ENCODE measurements at places on chromosomes 5 and 9.

DNA sequence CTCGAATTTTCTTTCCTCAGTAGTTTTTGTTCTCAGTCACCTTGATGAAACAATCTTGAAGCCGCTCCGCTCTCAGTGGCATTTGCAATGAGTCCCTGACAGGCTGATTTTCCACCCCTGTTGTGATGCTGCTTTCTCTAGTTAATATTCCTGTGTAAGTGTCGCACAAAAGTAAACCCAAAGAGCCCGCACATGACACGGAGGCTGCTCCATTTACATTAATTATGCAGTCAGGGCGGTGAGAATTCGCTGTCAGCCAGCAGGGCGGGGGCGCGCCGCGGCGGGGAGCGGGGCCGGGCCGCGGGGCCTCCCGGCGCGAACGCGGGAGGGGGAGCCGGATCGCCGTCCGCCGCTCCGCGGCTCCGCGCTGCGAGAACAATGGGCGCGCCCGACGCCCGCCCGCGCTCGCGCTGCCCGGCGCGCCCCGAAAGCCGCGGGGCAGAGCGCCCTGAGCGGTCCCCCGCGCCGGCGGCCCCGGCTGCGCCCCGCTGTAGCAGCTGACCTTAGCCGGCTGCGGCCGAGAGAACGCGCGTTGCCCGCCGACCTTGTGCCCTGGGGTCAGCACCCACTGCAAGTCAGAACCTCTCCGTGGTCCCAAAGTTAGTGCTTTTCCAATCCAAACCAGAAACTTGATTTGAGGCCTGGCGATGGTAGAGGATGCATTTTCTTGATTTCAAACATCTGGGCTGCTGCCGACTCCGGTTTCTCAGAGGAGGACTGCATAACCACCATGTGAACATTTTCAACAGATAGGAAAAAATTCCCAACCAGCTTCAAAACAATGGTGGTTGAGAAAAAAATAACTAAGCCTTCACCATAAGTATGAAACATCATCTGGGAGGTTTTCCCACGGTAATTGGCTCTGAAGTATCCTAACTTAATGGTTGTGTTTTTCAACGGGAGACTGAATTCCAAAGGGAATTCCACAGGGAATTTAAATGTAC lies 142.6 kb downstream of the PBX3 start:
- DNase-seq: no peak

GRCh38 chr9:3526997-3527940 lies 1.5 kb upstream of the RFX3 start:
- no peak for DNase-seq

DNA sequence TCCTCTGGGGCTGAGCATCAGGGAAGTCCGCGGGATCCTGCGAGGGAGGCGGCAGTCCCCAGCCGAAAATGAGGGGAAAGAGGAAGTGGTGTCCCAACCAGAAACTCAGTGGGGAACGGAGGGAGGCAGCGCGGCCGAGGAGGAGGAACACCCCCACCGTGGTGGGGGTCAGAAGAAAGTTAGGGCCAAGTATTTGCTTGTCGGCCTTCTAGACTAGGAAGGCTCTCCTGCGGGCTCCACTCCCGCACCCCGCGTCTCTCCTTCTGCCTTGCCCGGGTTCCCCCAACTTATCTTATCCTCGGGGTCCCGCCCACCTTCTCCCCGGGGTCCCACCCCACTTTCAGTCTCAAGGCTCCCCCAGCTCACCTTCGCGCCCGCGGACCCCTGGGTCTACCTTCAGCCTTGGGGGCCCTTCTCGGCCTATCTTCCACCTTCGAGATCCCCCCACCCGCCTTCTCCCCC lies 557 bp upstream of the PHF2 start:
- DNase-seq: peak; percentile 23

GRCh38 chr5:116395226-116395625 lies 179.4 kb downstream of the SEMA6A start:
- DNase-seq: no peak

DNA sequence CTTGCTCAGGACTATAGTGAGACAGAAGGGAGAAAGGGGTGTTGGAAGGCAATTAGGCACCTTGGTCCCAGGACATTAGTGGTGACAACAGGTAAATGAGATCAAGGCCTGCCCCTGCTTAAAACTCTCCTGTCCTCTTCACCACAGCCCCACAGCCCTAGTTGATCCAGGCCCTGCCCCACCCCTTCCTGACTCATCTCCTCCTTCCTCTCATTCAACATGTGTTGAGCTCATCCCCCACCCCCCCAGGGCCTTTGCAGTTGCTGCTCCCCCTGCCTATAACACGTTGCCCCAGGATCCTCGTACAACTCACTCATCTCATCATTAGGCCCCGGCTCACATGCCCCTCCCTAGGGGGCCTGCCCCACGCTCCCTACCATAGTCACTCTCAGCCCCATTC lies 66.8 kb downstream of the TSPAN17 start:
- no peak for DNase-seq

GRCh38 chr9:2657427-2657826 lies 35.8 kb downstream of the VLDLR start:
- DNase-seq: no peak

DNA sequence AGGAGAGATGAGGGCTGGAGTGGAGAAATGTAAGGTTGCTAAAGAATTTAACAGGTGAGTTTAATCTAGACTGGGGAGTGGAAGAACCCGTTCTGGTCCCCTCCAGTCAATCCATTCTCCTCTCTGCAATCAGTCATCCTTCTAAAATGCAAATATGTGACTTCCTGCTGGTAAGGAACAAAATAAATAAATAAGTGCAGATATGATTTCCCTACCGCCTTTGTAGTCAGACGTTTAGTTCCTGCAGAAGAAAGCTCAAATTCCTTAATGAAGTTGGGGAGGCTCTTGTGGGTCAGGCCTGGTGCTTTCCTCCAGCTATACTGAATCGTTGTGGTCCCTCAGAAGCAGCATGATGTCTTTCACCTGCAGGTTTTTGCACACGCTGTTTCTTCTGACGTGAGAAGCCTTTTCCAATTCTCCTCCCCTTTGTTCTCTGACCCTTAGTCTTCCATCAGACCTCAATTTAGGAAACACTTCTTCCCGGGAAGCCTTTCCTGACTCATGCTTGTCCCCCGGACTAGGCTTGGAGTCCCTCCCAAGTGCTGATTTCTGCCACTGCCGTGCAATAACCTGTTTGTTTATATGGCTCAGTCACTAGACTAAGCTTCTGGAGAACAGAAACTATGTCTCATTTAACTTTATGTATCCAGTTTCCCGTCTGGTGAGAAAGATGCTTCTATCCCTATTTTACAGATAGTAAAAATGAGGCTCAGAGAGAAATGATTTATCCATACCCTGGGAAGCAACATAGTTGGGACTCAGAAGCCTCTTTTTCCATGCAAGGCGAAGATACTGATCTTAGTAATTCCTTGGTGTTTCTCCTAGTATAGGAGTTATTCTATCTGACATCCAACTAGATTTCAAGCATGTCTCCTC lies 1.3 kb downstream of the ATP6V1G1 start:
- no peak for DNase-seq

GRCh38 chr5:4976902-4977301 lies 163.2 kb upstream of the ADAMTS16 start:
- DNase-seq: no peak

- DNase-seq: no peak
Observed at GRCh38 chr5:75623846-75624245, 12.6 kb downstream of the ANKDD1B start.

GRCh38 chr5:113061846-113062780 lies 85.5 kb downstream of the DCP2 start:
- no peak for DNase-seq

GRCh38 chr9:75376680-75377254 lies 288.5 kb downstream of the OSTF1 start:
- DNase-seq: no peak

DNA sequence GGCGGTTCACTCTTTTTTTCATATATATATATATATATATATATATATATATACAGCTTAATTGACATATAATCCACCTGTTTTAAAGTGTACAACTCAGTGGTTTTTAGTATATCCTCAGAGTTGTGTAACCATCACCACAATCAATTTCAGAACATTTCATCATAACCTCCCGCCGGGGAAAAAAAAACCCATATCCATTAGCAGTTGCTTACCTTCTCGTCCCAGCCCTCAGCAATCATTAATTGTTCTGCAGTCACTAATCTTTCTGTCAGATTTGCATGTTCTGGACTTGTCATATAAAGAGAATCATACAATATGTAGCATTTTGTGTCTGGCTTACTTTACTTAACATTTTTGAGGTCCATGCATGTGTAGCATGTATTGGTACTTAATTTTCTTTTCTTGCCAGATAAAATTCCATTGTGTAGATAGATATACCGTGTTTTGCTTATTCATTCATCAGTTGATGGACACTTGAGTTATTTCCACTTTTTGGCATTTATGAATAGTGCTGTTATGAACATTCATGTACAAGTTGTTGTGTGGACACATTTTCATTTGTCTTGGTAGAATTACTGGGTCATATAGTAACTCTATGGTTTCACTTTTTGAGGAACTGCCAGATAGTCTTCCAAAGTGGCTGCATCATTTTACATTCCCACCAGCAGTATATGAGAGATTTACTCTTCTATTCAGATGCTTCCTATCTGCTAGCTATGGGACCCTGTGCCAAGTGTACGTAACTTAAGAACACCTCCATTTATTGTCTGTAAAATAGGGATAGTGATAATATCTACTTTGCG lies 3.5 kb upstream of the RNF145 start:
- no peak for DNase-seq

DNA sequence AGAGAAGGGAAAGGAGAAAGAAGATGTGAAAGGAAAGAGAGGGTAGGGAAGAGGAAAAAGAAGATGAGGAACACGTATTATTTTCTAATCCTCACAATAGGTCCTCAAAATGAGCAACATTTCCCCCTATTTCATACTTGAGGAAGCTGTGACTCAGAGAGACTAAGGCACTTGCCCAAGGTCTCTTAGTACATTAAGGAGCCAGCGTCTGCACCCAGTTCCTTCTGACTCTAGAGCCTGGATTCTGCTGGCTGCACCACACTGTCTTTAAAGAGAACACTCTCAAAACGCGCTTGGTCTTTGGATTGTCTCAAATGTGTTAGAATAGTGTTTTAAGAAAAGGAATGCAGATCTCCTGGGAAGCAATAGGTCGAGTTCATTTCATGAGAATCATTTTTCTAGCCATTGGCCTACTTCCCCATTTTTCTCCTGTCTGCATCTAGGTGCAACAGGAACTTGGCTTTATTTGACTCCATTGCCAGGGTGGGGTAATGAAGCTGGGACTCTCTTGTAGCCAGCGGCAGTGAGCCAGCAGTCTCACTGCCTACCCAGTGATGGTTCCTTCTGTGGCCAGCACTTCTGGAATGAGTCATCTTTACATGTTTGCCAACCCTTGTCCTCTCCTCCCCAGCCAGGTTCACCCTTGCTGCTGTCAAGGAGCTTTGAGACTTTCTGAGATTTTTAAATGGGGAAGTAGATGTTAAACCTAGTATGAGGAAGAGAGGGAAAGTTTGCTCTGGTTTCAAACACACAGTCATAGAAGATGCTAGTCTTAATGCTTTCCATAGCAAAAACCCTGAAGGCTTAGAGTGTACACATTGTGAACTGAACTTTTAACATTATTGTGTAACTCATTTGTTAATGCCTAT lies 82.7 kb downstream of the DOCK8 start:
- DNase-seq: no peak

DNA sequence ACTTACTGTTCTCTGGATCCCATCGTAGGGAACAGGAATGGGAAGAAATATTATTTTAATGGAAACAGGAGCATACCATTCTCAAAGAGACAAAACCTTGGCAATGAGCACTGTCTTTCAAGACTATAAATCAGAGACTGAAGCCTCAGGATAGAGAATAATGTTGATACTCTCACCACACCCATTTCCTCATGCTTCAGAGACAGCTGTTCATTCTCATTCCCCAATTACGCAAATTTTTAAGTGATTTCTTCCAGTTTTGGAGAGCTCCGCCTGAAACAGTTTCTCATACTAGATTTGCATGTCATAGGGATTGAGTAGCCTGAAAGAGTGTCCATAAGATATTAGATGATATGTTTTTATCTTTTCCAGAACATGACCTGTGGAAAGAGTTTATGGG lies 290.5 kb upstream of the RASA1 start:
- DNase-seq: no peak

DNA sequence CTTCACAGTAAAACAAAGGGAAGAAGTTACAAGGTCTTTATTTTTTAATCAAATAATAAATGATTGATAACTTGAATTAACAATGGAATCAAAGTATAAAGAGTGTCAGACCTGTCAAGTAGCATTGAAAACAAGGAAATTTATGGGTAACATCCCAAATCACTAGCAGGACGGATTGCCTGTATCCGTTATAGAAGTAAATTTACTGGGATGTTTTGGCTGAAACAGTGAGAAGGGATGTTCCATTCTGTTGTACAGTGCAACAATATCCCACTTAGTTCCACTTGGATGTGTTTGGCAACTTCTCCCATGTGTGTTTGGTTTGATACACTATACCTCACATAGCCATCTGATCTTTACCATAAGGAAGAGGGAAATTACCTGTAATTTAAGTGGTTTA lies 421.0 kb upstream of the CHD1 start:
- no peak for DNase-seq

DNA sequence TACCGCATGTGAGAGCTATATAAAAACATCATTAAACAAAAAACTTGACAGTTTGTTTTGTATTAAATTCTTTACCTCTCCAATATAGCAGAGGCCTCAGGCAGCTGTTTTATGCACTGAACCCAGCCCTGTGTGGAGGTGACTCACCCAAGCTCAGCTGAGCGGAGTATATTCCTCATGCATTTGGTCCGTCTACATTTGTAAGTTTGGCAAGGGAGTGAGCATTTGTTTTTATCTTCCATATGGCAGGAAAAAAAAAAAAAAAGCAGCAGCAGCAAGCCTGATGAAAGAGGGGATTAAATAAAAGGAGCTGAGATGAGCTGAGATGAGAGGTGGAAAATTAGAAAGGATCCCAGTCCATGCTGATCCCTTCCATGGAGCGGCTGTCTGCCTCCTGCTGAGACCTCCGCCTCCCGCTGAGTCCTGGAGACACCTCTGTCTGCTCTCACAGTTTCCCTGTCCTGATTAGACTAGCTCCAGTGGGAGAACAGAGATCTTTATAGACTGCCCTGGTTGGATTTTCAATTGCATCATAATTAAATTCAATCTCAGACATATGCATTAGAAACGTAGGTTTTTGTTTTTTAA lies 112.0 kb upstream of the CTNND2 start:
- no peak for DNase-seq

DNA sequence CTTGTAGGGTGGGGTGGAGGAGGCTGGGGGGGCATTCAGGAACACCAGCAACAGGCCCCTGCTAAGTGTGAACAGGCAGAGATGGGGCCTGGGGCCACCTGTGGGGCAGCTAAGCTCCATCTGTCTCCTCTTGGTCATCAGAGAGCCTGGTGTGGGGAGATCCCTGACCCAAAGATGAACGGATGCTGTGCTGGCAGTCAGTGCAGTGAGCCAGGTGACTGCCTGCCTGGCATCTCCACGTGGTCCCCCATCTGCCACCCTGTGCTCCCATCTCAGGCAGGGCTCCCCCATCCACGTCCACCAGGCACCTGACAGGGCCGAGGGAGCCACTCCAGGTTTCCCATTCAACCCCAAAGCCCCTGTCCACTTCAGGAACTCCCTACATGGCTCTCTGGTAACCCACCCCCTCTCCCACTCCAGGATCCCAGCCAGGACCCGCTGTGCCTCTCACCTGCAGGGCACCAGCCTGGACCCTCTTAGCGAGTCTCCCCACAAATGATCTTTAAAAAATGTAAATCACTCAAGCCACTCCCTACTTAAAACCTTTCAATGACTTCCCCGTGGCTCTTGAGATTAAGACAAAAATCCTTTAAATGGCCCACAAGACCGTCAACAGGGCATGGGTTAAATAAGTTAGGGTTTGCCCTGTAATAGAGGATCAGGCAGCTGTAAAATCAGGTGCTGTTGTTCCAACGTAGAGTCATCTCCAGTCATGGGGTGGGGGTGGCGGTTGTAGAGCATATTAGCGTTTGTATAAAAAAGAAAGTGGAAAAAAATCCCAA lies 60.8 kb downstream of the LMX1B start:
- DNase-seq: no peak
